ENCODE measurements at places on chromosomes 5 and 9.

- no peak for DNase-seq
Observed at GRCh38 chr9:133916159-133916541, 76.0 kb downstream of the VAV2 start.

DNA sequence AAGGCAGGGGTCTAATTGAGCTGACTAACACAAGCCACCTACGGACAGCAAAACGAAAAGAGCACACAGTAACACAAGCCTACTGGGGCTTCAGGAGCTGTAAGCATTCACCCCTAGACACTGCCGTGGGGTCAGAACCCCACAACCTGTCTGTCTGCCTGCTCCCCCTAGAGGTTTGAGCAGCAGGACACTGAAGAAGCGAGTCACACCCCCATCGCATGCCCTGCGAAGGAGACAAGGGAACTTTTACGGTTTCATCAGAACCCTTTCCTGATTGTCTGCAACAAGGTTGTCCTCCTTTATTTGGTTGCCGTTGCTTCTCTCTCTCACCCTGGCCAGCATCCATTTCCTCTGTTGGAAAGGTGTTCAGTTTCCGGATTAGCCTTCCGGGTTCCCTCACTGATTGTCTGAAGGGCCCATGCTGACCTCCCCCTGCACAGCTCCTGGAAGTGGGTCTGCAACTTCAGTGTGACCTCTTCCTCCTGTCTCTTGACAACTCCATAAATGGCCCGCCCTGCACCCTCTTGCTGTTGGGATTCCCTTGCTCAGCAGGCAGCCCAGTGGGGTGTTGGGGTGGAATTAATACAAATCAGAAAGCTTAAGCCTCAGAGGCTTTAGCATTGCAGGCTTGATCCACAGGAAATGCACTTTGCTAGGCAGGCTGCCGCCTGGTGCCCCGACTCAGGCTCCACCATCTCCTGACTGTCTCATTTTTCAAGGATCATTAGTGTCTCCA, 258.9 kb upstream of the TLE4 start:
- no peak for DNase-seq

GRCh38 chr5:36459176-36460135, 146.9 kb upstream of the SLC1A3 start:
- no peak for DNase-seq

- DNase-seq: no peak
Observed at GRCh38 chr9:130029223-130029973, 13.6 kb downstream of the FNBP1 start.

GRCh38 chr5:116992681-116993080, 418.1 kb upstream of the SEMA6A start:
- no peak for DNase-seq

DNA sequence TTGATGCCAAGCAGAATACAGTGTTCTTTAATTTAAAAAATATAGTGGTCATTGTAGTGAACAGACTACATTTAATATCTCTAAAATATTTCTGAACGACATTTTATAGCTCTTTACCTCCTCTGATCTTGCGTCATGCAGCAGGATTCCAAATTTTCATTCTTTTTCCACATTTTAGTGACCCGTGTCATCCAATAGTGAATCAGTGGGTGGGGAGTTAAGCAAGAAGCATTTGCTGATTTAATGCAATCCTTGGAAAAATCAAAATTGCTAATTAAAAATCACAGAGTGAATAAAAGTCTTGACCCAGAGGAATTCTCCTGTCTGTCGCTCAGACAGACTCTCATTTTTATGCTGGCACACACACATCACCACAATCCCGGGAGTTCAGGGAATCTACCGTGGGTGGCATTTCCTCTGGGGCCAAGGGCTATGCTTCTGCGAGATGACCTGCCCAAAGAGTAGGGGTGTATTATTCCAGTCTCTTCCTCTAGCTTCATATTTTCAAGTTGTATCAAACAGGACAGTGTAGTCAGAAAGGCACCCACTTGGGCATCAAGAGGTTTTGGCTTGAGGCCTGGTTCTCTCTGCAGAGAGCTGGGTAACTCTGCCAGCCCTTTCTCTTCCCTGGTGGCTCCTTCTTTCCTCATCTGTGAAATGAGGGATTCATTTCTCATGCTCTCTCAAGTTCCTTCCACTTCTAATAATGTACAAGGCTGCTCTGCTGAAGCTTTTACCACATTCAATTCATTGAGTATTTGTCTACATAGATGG, 24.8 kb upstream of the OTP start:
- no peak for DNase-seq

GRCh38 chr5:72494623-72495124, 12.5 kb downstream of the ZNF366 start:
- no peak for DNase-seq

- no peak for DNase-seq
Observed at GRCh38 chr5:170337045-170337733, 39.6 kb upstream of the LCP2 start.

DNA sequence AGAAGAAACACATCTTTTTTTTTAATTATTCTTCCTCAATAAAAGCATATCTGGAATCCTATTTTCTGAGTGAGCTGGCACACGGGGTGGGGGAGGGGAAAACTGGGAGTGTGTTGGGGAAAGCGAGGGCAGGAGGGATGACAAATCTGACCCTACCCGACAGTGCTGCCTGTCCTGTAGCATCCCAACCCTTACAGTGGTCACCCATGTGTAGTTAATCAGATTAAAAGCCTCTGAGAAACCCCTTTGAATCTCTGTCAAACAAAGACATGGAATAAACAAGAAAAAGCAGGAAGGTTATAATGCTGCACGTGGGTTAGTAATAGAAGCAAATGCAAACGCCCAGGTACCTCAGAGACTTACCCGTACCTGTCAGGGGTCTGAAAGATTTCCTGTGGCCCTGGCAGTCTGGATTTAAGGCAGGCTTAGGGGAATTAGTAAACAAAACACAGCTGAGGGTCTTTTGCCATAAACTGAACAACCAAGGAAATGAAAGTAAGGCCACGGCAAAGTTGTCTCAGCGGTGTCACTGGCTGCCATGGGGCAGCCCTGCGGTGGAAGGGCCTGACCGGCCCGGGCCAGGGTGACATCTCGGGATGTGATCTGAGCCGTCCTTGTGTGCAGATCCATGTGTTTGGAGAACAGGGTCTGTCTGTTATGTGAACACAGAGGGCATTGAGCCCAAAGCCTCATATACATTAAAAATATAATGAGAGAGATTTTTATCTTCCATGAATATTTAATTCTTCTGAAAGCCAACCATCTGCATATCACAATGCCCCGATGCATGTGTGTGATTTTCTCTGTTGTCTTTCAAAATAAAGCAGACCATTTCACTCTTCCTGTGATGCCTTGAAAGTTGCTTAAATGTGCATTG, 308.2 kb downstream of the ZNF608 start:
- DNase-seq: no peak

GRCh38 chr9:30504502-30504905, 1879.9 kb upstream of the ACO1 start:
- DNase-seq: no peak

- DNase-seq: no peak
Observed at GRCh38 chr5:138111937-138112336, 27.3 kb downstream of the NME5 start.

DNA sequence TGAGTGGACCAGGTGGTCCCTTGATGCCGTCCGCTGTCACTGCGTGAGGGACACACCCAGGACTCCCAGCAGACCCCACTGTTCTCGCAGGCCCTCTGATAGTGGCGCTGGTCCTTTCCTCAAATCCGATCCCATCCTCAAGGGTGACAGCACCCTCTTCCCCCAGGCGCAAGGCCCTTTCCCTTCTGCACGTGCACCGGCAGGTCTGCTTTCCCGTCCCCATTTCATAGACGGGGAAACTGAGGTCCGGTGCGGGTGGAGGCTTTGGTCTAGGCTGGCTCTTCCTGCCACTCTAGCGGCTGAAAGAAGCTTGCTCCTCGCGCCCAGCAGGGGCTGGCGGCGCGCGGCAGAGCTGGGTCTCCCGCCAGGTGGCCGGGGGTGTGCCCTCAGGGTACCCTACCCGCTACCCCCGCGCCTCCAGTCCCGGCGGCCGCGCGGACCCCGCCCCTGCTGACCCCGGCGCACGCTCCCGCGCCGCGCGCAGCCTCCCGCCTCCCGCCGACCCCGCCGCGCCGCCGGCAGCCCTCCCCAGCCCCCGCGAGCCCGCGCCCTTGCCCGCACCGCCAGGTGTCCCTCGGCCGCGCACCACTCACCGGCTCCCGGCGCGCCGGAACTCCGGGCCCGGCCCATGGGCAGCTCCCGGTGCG, 453 bp downstream of the RASGEF1C start:
- DNase-seq: no peak

DNA sequence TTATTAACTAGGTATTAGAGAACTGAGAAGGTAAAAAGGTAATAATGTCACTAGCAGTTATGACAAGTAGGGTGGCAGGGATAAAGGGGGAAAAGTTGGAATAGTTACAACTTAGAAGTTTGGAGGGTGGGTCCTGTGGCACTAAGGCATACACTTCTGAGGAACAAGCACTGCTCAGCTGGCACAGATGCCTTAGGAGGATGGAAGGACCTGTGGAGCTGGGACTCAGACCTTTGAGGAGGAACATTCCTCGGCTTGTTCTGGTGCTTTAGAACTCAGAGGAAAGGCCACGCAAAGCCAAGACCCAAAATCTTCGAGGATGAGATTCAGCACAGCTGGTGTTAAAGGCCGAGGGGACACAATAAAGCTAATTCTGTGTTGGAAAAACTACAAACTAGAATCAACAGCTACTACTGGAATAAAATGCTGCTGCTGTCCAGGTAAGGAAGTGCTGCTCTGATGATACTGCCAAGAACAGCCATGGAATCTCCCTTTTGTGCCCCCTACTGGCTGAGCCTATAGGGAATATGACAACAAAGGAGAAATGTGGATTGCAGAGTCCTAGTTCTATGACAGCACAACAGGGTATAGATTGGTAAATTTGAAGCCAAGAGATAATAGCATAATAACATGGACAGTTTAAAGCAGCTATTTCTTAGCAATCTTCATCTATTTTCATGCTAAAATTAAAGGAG, 126.7 kb downstream of the SLC25A46 start:
- no peak for DNase-seq

DNA sequence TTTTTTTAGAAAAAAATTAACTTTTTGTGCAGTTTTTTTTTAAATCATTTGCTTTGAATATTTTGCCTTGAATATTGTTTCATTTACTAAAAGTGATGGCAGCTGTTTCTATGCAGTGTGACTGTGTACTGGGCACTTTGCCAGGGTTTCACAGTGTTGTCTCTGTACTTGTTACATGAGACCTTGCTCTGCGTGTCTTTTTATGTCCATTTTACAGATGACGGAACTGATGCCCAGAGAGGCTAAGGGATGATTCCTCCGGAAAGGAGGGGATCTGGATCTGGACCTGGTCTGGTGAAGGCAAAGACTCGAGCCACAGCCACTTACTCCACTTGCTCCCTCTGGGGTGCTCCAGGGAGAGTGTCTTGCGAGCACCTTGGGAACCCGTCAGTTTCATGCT, 124.8 kb upstream of the PTCH1 start:
- DNase-seq: no peak

DNA sequence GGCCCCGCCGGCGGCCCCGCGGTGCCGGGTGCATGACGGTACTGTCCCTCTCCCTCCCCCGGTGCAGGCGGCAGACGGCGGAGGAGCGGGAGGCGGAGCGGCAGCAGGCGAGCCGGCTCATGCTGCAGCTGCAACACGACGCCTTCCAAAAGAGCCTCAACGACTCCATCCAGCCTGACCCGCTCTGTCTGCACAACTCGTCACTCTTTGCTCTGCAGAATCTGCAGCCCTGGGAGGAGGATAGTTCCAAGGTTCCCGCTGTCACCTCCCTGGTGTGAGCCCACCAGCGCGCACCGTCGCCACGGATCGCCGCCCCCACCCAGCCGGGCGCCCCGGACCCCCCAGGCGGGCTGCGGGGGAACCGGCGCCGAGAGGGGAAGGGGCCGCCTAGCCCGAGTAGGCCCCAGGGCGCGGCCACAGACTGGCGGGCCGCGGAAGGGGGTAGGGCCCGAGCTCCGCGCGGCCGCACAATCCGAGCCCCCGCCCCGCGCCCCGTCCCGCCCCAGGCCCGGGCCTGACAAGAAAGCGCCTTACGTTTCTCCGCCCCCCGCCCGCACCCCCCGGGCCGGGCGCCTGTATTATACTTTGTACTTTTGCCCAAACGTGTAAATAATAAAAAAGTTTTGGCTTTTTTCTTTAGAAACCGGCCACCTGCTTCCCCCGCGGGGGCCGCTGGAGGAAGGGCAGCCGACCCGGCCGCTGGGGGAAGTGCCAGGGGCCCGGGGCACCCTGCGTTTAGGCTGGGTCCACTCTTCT, 2.5 kb downstream of the TLX3 start:
- DNase-seq: no peak

DNA sequence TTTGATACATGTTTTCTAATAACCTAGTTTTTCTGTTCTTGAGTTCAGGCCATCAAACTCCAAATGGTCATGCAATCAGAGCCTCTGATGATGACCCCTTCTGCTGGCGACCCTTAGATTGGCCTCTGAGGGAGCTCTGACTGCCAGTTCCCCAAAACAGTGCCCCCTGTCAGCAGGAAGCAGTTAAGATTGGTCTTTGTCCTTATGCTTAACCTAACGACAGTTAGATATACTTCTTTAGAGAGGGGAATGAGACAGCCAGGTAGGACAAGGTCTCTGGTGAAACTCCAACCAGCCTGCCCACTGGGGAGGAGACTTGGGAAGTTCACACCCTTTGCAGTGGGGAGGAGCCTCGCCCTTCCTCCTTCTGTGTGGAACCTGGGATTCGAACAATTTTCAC, 390.4 kb upstream of the KIF2A start:
- no peak for DNase-seq

- DNase-seq: no peak
Observed at GRCh38 chr5:134446938-134447337, 35.3 kb upstream of the CDKN2AIPNL start.

GRCh38 chr5:77080905-77081304, 6.2 kb downstream of the ZBED3 start:
- DNase-seq: no peak

GRCh38 chr5:96903300-96903699, 27.0 kb downstream of the ERAP2 start:
- DNase-seq: no peak

DNA sequence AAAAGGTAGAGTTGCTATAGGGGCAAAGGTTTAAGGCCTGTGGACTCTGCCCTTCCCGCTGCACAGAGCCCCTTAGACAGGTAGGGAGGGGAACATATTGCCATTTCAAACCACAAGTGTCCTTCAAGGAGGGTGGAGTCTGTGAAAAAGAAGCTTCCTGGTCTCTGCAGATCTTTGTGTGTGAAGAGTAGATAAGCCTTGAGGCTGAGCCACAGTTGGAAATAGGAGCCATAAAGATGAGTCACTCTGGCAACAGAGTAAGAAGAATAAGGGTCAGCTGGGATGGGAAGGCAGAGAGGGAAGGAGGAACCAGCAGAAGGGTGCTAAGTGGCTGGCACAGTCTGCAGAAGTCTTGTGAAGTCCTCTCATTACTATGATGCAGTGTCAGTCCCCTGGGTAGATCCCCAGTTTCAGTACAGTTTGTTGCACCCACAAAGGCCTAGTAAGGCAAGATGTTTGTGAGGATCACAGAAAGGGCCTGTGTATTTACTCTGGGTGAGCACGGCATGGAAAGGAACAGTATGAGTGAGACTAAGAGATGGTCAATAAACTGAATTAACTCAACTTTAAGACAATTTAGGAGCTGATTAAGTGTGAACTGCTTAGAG, 18.1 kb downstream of the GRXCR2 start:
- no peak for DNase-seq

- DNase-seq: no peak
Observed at GRCh38 chr5:95081500-95081960, 203.4 kb downstream of the MCTP1 start.
